ENCODE measurements at places on chromosomes 12 and 14.

DNA sequence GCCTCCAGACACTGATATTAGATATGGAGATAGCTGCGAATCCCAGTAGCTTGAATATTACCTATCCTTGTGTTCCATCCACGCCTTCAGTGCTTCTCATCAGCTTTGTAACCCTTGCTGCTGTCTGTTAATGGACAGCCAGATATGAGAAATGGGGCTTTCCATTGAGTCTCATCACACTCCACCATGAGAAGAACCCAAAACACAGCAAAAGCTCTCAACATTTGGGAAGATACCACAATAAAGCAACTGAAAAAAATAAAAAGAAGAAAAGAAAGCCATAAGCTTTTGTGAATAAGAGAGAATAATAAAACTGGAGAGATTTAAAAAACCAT, 225.4 kb downstream of the GALC start:
- no peak for DNase-seq

DNA sequence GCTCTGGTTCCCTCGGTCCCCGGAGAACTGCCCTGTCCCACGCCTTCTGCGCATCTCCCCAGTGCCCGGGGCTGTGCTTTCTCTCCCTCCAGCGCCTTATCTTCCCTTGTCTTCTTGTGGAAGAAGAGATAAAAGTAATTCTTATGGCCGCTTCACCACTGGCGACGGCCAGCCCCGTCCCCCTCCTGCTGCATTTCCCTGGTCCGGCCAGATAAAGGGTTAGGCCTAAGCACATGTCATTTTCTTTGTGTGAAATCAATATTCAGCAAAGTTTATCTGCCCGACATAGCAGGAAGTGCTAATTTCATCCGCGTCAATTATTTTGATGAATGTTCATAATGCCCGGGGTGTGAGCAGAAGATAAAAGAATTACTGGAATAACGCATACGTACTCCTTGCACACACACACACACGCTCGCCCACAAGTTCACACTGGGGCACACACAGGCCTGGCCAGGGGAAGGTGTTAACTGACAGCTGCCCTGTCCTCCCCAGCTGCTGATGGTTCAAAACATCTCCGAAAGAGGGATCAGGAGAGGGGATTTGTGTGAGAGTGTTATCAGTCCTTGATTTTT, 177.7 kb upstream of the LHX5 start:
- DNase-seq: no peak

- no peak for DNase-seq
Measured at GRCh38 chr12:40833818-40834217, 141.6 kb downstream of the CNTN1 start.

DNA sequence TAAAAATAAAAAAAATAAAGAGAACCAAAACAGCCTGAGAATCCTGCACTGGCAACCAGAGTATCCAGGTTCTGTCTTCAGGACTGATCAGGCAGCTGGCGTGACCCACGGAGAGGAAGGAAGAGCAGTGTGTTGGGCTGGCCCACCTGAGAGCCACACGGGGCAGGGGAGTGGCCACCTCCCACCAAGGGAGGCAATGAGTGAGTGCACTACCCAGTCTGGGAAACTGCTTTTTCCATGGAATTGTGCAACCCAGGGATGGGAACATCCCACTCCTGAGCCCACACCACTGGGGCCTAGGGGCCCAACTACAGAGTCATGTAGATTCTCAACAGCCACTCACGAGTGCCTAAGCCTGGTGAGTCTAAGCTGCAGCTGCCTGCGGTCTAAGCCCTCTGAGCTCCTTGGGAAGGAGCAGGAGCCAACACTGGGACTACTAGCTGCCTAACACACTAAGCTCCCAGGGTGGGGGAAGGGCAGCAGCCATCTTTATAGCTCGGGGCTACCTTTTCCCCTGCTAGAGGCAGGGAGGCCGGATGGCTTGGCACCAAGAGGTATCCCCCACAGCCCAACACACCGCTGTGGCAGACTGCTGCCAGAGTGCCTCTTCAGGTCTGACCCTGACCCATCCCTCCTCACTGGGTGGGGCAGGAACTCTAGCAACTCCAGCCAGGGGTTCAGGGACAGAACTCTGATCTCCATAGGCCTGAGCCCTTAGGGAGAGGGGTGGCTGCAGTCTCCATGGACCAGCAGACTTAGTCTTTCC, 610.9 kb downstream of the RERGL start:
- DNase-seq: no peak

DNA sequence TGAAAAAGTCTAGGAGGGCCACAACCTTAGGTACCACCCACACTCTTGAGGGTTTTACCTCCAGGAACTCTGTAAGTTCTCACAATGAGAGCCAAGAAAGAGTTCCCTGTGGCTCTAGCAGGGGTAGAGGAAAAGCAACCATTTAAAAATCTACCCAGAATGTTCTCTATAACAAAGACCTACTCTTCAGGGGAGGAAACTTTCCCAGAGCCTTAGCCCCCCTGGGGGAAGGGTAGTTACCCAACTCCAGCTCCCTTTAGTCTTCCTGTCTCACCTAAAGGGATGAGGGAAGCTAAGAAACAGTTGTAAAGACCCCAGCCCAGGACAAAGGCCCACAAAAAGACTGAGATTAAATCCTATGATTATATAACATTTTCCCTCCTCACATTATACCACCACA, 46.2 kb upstream of the JDP2 start:
- DNase-seq: no peak

GRCh38 chr12:5534426-5535199, 102.7 kb downstream of the NTF3 start:
- no peak for DNase-seq

Data from GM12865 (cell line).